Activated CD4-positive, alpha-beta T cell treated with anti-CD3 and anti-CD28 coated beads for 24 hours (primary cell): ENCODE measurements at places on chromosomes 11 and 22.
A peak's percentile ranks its signal among the peaks of the same experiment; 100 is the strongest.

DNA sequence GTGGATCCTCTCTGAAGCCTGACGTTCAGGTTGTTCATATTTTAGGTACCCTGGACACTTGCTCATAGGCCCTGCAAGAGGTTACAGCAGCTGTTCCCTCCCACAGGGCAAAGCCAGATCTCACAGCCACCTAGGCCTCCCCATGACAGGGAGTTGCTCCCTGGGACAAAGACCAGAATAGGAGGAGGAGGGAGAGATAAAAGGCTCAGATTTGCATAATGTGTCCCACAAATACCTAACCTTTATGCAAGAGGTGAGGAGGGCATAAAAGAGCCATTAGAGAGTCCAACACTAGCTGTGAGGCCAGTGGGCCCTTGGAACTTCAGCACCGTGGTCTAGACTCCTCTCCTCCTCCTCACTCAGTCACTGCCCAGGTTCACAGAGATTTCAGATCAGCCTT is 33.8 kb downstream of the ZNF280B start:
- DNase-seq: no peak

- DNase-seq: no peak
Measured at GRCh38 chr11:116906479-116906878, 69.1 kb upstream of the APOA1 start.

GRCh38 chr22:41699264-41700107 is at the start of gene MEI1:
Gene MEI1 (plus strand): TSS chr22:41699503. CDS start chr22:41699539, 36 bp downstream.
- peak; percentile 91 for DNase-seq

DNA sequence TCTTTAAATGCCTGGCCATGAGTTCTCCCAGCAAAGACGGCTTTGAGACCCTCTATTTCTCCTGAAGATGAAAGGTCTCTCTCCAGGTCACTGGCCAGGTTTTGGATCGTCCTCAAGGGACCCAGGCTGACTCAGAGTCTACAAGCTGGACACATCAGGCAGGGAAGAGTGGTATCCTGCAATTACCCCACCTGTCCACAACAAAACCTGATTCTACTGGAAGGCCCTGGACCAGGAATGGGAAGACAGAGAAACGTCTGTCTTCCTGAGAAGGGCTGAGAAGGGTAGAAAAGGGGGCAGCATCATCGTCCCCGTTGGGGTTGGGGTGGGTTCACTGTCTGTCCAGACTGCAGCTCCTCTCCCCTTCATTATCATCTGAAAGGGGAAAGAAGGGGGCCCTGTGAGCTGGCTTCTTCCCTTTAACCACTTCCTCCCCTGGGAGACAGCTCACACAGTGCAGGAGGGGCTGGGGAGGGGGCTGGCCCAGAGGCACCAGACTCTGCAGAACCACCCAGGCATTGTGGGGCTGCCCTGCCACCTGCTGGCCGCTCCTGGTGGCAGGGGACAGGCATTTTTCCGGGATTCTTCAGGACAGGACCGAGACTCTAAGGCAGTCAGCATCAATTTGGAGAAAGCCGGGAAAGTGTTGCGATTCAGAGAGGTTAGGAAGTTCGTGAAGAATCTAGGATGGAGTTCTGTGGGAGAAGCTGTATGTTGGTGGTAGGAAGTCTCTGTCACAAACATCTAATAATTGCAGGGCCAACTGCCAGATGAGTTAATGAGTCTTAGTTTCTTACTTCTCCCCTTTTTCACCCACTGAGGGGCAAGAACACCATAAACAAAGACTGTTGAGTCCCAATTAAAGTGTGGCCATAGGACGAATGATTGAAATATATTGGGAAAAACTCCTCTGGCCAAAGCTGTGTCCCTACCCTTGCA is 57.6 kb downstream of the SYN3 start:
- DNase-seq: peak; percentile 27

DNA sequence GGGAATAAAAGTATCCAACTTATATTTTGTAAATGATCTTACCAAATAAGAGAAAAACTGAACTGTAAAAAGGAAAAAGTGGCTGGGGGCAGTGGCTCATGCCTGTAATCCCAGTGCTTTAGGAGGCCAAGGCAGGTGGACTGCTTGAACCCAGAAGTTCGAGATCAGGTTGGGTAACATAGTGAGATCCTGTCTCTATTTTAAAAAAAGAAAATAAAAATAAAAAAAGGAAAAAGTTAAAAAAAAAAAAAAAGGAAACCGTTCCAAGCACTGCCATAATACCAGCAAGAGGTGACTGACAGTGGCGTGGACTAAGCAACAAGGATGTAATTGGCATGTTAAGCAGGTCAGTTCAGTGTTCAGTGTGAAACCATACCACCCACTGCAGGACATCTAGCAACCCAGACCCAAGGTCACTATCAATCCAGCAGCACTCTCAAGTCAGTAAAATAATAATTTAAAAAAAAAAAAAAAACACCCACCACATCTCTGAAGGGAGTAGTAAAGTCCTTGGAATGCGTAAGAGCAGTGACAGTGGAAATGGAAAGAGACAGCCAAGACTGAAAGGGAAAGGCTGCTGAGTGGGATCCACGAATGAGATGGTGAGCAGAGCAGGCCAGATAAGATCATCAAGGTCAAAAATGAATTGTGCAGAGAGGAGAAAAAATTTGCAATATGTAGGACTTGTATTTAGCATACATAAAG is 43.6 kb downstream of the MAPK1 start:
- no peak for DNase-seq

- no peak for DNase-seq
Measured at GRCh38 chr11:134575504-134576230, 163.6 kb upstream of the B3GAT1 start.

DNA sequence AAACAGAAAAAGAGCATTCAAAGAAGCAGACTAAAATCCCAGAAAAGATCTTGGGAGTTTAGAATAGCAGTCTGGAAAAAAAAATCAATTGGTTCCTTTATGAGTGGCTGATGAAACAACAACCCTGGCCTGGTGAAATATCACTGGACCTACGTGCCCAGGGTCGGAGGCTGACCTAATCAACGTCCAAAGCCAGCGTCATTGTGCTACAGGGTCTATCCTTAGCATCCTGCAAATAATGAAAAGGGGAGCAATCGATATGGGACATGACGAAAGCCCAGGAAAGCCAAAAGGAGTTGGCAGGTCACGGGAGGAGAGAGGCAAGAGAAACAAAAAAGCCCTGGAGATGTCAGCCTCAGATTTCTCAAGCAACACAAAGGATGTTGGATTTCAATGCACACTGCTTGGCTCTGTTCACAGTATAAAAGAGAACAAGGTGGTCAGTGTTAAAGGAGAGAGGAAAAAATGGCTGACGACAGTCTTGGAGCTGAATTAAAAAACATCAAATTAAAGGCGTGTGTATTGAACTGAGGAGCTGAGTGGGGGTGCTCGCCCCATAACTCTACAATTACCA is 148.8 kb downstream of the BLID start:
- no peak for DNase-seq

DNA sequence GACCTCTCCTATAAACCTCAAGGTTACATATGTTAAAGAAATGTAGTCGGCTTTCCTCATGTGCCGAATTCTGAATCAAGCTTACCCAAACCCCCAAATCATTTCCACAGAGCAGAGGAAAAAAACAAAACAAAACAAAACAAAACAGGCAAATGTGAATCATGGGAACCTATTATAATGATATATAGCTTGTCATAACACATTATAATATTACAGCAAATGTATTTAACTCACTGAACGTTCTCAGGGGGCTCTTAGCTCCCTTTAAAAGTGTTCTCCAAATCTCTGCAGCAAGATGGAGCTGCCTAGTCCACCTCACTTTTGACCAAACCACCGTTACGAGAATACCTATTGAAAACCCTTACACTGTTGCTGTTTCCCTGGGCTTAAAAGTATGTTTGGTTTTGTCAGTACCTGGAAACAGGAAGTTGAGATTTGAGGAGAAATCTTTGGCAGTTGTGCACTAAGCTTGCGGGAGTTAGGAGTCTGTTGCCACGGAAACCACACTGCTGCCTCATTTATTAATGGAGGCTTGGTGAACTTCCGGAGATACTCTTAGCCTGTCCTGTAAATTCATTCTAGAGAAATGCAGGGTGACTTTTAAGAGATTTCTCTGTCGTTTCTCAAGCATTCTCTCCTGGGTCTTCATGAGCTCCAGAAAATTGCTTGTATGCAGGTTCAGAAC is 167.0 kb upstream of the RASSF10 start:
- no peak for DNase-seq

DNA sequence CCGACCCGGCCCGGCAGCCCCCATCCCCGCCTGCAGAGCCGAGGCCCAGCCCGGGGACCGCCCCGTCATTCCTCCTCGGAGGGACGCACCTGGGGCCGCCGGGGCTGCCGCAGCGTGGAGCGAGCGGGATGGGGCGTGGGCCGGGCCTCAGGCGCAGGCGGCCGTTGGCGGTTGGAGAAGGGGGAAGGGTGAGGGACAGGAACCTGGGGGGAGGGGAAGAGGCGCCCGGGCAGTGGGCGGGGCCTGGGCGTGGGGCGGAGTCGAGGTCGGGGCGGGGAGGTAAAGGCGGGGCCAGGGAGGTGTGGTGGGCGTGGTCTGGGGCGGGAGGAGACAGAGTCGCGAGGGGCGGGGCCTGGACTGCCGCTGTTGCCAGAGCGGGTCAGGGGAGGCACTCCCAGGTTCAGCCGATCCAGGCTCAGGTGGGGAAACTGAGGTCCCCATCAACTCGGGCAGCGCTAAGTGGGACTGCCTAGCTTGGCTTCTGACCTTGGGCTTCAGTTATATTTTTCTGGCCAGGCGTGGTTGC is at the start of gene TESMIN:
Gene TESMIN, minus strand, starts transcription at position 190 of the 526 bp plus-strand sequence. CDS start 860 bp downstream, outside the sequence.
- DNase-seq: peak; percentile 94

DNA sequence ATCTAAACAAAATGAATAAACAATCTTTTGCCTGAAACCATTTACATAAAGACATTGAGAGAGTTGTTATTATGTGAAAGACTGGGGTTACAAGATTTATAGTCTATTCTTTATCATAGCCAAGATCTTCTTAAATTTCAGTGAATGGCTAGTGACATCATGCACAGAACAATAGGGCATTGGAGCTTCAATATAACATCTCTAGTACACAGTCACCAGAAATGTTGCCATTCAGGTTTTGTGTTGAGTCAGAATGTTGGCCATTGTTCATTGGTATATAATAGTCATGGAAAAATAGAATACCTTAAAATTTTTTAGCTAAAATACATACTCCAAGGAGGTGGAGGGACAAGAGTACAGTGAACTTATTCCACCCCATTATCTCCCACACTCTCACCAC is 44.3 kb downstream of the SLC5A12 start:
- no peak for DNase-seq

GRCh38 chr11:66625041-66625751 is 8.8 kb downstream of the RBM14 start:
- DNase-seq: no peak

- DNase-seq: no peak
Measured at GRCh38 chr11:38968951-38969350, 2370.9 kb upstream of the RAG2 start.

DNA sequence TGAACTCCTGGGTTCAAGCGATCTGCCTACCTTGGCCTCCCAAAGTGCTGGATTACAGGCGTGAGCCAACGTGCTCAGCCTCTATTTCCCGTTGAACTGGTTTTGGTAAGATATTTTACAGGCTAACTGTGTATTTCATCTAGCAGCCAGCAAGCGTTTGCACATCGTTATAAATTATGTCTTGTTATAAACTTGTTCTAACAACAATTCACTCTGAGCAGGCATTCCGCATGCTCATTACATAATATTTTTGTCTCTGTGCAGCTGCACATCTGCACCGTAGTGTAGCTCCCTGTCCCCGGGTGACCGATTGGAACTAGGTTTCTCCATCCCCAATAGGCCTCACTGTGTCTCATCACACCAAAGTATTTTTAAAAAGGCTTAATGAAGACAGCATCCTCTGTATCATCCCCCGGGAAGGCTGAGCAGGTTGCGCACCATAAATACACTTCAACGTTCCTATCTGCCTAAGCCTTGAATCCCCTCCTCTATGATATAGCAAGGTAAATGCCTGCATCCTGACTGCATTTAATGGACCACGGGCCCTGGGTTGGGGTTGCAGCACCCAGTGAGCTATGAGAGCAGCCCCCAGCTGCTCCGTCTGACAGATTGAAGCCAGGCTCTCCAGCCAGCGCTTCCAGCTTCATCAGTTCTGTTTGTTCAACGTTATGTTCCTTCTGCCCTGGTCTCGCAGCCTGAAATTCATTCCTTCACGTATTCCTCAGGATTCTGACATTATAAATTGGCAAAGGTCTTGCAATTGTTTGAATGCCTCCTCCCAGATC is 47.7 kb downstream of the TST start:
- no peak for DNase-seq

DNA sequence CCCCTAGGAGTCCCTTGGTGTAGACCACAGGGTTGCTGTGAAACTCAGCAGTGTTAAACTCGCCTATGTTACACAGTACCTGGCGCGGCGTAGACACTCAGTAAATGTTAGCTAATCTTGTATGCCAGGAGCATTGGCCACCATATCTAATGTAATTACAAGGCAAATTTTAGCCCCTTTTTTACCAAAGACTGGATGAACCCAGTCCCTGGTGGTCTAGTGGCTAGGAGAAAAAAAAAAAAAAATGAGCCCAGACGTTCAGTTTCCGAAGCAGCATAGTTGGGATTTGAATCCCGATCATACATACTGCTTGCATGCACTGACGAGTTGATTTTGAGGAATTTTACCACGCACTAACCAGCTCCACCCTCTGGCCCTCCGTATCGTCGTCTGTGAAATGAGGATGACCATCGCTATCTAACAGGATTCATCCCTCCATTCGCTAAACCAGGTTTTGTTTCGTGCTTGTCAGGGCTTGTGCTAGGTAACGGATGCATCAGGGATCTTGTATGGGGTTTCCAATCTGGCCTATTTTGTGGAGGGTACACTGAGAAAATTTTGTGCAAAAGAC is 688 bp downstream of the PTS start:
- no peak for DNase-seq

GRCh38 chr11:24588081-24588480 is 91.2 kb downstream of the LUZP2 start:
- DNase-seq: no peak

- DNase-seq: no peak
Measured at GRCh38 chr11:76077575-76078150, 128.6 kb downstream of the WNT11 start.

DNA sequence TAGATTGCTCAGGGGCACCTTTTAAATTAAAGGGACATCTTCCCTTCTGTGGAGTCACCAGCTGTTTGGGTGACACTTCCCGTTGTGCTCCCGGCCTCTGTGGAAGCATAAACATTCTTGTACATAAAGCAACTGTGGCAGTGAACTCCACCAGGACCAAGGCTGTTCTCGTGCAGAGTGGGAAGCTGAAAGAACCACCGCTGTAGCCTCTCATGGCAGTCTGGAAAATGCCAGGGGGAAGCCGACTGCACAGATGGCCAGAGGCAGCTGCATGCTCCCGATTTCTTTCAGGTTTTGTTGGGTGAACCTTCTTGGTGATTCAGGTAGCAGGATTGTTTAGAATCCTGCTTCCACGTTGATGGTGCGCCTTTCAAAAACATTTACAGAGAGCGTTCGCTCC is 10.3 kb downstream of the UBASH3B start:
- DNase-seq: no peak

GRCh38 chr11:57562596-57562995 is 4.9 kb downstream of the UBE2L6 start:
- DNase-seq: no peak
